ENCODE measurements at places on chromosomes 3 and 15.

- peak; percentile 40 for DNase-seq
These were observed 13.4 kb downstream of the HACD2 start for GRCh38 chr3:123571264-123571972.

GRCh38 chr15:88456733-88457132, 10.5 kb downstream of the MRPL46 start:
- DNase-seq: no peak

- DNase-seq: peak; percentile 12
These were observed 52.3 kb upstream of the FGF7 start for GRCh38 chr15:49370782-49371181.

DNA sequence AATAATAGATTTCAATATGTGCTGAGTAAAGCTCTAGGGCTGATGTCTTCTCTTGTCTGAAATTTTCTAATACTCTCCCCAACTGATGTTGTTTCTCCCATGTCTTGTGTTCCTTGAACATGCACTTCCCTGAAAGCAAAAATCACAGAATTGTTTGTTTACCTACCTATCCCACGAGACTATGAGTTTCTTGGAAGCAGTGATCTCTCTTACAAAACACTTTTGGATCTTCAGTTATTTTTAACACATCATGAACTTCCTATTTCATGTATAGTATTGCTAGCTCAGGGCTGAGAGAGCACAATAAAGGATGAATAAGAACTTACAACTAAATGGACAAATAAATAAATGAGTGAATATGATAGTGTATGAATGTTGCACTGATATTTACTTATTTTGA, 365.0 kb downstream of the ROBO2 start:
- DNase-seq: no peak

GRCh38 chr15:101611580-101612299, 40.4 kb downstream of the TM2D3 start:
- DNase-seq: no peak

DNA sequence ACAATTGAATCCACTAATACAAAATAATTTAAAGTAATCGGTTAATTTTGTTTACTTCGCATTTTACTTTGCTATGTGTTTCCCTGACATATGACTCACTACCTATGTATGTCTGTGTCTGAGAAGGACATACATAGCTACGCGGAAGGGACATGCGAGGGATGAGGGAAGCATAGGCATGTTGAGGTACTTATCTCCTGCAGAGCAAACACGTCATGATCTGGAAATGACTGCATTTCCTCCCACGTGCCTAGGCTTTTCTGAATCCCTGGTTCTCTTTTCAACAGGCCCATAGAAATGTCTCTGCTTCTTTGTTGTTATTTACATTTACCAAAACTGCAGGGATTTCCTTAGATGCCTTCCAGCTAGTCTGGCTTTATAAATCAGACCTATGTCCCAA, 27.5 kb downstream of the ALCAM start:
- no peak for DNase-seq

DNA sequence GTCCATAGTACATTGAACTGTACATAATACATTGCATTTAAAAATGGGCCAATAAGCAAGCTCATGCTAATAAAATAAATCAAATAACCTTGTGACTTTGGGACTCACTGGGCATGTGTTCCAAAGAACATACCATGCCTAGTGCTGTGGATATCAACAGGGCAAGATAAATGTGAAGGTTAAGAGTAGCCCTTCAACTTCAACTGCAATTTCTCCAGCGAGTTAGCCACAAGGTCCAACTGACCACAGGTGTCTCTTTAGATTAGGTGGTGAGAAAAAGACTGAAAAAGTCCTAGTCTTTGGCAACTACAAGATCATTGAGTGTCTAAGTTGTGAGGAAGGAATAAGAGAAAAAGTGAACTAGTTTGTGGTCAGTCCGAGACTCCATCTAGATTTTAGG, 78.3 kb upstream of the ATP11B start:
- DNase-seq: no peak

- DNase-seq: no peak
These were observed 759.4 kb downstream of the NSUN3 start for GRCh38 chr3:94822298-94822697.

DNA sequence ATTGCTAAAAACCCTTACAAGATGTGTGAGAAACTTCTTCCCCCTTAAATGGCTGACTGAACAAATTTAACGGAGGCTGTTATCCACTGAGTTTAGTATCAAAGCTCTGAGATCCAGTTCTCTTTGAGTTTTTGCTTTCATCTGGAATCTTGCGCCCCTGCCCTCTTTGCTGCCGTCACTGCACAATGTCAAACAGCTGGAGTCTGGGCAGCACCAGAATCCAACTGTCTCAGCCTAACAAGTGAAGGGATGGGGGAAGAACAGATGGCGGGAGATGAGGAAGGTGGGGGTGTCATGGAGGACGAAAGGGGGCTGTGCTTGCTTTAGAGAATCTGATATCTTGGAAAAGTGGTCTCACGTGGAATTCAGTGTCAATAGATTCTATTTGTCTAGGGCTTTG, 7.0 kb upstream of the BOC start:
- DNase-seq: no peak

DNA sequence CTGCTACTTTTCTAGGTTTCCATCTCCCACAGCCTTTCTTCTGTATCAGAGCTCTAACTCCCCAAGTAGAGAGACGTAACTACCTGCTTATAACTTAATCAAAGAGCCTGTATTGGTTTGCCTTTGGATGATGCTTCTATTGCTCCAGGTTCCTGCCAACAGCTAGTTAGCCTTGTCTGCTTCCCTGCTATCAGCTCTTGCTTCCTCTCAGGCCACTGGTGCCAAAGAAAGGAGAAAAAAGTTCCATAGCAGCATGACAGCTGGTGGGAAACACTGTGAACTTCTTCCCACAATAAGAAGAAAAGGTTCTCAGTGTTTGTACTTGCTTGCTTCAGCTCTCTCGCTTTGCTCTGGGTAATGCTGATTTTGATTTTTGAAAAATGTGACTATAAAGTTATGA, 206.6 kb downstream of the GBE1 start:
- DNase-seq: no peak

- DNase-seq: peak; percentile 8
These were observed 3.1 kb downstream of the TSPAN3 start for GRCh38 chr15:77067691-77068367.

DNA sequence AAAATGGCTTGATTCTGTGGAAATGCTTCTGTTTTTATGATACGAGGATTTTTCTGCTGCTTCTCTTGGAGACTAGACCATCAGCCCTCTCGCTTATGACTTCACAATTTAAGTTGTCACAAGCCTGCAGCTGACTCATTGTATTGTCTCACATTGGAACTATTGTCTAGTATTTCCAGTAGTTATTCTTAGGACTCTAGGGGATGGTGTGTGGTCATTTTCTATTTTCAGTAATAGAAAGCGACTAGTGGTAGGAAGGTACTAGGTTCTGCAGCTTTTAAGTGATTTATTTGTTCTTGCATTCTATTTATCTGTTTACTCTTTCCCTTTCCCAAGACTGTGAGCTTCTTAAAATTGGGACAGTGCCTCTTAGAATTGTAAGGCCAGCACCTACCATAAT, 66.3 kb upstream of the CRTC3 start:
- DNase-seq: no peak

GRCh38 chr3:117479095-117479494, 769.5 kb downstream of the TUSC7 start:
- no peak for DNase-seq

- no peak for DNase-seq
These were observed 22.9 kb upstream of the DCLK3 start for GRCh38 chr3:36786921-36787890.

GRCh38 chr3:116849261-116849688, 139.7 kb downstream of the TUSC7 start:
- no peak for DNase-seq

- DNase-seq: peak; percentile 86
These were observed 30.5 kb upstream of the TIPARP start for GRCh38 chr3:156643729-156644389.

- no peak for DNase-seq
These were observed 70.6 kb upstream of the DAZL start for GRCh38 chr3:16675805-16676204.

DNA sequence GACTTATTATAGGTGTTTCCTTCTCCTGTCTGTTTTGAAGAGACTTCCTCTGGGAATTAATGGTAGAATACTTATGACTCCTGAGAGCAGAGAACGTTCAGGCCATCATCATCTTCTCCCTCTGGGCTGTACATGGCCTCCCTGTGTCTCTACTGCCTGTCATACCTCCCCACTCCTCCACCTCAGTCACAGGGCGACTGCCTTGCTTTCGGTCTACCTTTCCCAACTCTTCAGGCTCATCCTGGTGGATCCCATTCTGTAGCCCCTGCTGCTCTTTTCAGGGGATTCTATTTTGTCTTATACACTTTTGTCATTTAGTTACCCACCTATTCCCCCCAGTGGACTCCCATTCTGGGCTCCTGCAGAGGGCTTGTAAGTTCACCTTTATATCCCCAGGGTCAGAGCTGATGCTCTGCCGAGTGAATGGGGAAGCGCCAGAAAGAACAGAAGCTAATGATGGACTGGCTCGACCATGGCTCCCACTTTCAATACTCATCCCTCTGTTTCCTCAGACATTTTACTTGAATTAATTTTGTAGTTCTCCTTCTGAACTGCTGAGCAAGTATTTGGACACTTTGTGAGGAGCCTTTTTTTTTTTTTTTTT, 28.6 kb downstream of the FNDC3B start:
- DNase-seq: no peak

DNA sequence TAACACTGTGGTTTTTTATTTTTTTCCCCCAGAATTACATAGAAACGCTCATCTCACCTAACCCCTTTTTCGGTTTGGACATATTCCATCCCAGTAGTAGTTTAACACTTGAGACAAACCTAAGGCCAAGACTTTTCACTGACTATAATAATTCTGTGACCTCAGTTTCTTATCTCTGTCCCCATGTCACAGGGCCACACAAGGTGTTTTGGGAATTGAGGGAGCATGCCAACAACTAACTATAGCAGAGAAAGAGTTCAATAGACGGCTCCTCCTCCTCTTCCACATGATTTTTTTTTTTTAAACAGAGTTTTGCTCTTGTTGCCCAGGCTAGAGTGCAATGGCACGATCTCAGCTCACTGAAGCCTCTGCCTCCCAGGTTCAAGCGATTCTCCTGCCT, 27.4 kb upstream of the GHSR start:
- no peak for DNase-seq

DNA sequence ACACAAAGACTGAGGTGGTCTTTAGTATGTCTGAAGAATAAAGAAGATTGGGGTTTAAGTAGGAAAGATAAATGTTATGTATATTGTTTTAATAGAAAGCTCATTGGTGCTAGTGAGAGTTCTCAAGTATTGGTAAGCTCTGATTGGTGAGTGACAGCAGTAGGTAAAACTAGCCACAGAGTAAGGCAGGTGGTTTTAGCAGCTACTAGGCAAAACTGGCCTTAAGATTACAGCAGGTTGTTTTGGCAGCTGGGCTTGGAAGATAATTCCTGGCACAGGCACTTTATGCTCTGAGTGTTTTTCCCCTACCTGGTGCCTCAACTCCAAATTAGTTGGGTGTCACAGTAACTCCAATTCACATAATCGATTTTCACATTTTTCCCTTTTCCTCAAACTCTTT, 66.3 kb downstream of the STAG1 start:
- no peak for DNase-seq

DNA sequence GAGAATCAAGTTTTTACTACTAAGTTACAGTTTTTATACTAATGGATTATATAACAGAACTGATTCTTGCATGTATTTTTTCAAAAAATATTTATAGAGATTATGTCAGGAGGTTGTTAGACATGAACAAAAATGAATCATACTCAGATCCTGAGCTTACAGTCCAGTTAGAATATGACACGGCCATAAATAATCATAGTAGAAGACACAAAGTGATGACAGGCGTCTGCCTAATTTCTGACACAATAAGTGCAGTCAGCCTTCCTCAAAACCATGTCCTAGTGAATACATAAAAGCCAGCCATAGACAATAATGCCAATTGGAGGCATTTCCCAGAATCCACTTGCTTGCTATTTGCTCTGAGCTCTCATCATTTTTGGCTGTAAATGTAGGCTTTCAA, 81.7 kb upstream of the POU1F1 start:
- DNase-seq: no peak

- DNase-seq: no peak
These were observed 289.7 kb upstream of the MCTP2 start for GRCh38 chr15:93941697-93942096.

DNA sequence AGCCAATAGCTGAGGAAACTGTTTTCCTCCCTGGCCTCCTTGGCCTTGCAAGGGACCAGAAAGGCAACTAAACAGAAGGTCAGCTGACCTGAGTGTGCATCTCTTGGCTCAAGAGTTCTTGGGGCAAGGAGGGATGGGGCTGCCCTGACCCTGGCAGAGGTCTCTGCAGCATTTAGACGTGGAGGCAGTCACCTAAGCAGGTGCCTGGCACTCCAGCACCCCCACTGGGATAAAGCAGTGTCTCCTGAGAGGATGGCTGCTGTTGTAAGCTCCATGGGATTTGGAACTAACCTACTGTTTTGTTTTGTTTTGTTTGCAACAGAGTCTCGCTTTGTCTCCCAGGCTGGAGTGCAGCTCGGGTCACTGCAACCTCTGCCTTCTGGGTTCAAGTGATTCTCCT, 185.2 kb downstream of the TBC1D2B start:
- no peak for DNase-seq

- peak; percentile 43 for DNase-seq
These were observed 8.1 kb downstream of the B2M start for GRCh38 chr15:44719293-44719999.

DNA sequence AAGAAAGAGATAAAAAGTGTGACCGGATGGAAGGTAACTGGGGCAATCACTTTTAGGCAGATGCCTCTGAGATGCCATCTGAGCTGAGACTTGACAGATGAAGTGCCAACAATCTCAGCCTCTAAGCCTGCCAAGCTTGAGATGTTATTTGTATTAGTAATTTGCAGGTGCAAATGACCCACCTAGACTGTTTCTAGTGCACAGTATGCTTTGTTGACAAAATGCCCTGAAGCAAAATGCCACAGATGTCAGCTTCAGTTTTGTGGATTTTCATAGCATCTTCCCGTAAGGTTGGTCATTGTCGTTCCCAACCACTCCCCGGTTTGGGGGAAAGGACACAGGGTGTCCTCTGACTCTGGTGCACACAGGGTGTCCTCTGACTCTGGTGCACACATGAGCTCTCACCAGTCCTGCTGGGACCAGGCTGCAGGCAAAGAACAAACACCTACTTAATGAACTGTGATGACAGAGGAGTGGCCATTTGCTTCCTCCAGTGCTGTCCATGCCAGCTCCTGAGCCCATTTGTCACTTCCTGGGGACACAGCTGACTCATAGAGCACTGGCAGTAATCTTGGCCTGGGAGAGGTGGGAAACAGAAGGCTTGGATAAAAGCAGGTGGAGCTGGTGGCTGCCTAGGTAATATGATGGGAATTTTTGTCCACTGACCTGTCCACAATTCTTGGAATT, 16.7 kb upstream of the PPP1R2 start:
- DNase-seq: no peak
